Esophagus muscularis mucosa (tissue), 4 donors: ENCODE measurements at places on chromosomes 2 and 18. TPM values are rescaled to one million over a fixed set of nuclear protein-coding genes. Genes with fewer than 3 reads are reported as not detected.
A peak's percentile ranks its signal among the peaks of the same experiment; 100 is the strongest.

DNA sequence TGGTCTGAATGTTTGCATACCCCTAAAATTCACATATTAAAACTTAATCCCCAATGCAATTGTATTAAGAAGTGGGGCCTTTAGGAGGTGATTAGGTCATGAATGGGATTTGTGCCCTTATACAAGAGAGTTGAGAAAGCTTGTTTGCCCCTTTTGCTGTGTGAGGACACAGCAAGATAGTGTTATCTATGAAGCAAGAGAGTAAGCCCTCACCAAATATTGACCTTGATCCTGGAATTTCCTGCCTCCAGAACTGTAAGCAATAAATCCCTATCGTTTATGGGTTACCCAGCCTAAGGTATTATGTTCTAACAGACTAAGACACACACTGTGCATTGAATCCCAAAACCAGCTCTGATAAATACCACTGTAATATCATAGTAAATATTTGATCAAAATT, 32.2 kb downstream of the NR4A2 start:
- no peaks in the 10 kb centered on the region for H3K4me1 ChIP-seq
- no peaks in the 10 kb centered on the region for H3K36me3 ChIP-seq
- H3K27me3 ChIP-seq: no peaks in the 10 kb centered on the region
- no peak for DNase-seq
- no peak overlapping the region for H3K27ac ChIP-seq

GRCh38 chr2:7661502-7661901, 744.3 kb downstream of the RNF144A start:
- no peaks in the 10 kb centered on the region for H3K36me3 ChIP-seq
- no peaks in the 10 kb centered on the region for H3K27me3 ChIP-seq
- no peaks in the 10 kb centered on the region for H3K4me1 ChIP-seq
- no peak overlapping the region for H3K27ac ChIP-seq
- no peak for DNase-seq
- H3K4me3 ChIP-seq: no peak overlapping the region

- H3K27ac ChIP-seq: no peak overlapping the region
- H3K4me3 ChIP-seq: no peak overlapping the region
- no peaks in the 10 kb centered on the region for H3K27me3 ChIP-seq
- no peak for DNase-seq
- H3K4me1 ChIP-seq: no peaks in the 10 kb centered on the region
Observed at GRCh38 chr2:23813438-23813837, 113.5 kb downstream of the ATAD2B start.

DNA sequence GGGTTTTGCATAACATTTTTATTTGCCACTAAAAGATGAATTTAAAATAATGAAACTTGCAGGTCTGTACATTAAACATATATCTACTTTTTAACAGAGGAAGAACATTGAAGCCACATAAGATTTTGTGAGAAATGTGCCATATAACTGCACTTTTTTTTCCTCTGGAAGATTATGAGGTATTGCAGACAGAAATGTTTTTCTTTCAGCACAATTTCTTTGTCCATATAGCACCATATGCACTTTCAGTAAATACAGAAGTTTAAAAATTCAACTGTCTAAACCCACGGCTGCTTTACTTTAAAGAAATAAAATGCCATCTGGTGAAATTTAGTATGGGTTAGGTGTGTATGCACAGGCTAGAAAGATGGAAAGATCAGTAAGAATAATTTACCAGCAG, 470 bp upstream of the FAP start:
- H3K27me3 ChIP-seq: no peaks in the 10 kb centered on the region
- no peaks in the 10 kb centered on the region for H3K36me3 ChIP-seq
- H3K4me3 ChIP-seq: peak overlapping the region; percentile 34
- H3K27ac ChIP-seq: peak overlapping the region; percentile 78
- no peak for DNase-seq

DNA sequence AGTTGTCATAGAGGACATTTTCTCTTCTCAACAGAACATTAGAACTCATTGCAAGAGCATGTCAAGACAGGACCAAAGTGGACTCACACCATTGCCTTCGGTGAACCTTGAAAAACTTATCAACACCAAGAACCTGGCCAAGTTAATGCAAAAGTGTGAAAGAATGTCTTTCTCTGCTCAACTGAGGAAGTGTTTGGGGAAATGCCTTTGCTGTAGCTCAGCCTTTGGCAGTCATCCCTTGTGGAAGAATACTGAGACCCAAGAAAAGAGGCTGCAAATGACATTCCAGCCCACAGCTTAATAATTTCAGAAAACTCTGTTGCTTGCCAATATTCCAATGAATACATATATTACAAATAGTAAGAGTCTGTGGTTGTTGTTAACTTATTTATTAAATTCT, 728.8 kb upstream of the PIK3C3 start:
- H3K27me3 ChIP-seq: no peaks in the 10 kb centered on the region
- no peak for DNase-seq
- H3K36me3 ChIP-seq: no peaks in the 10 kb centered on the region
- H3K4me3 ChIP-seq: no peak overlapping the region
- no peaks in the 10 kb centered on the region for H3K4me1 ChIP-seq
- no peak overlapping the region for H3K27ac ChIP-seq

DNA sequence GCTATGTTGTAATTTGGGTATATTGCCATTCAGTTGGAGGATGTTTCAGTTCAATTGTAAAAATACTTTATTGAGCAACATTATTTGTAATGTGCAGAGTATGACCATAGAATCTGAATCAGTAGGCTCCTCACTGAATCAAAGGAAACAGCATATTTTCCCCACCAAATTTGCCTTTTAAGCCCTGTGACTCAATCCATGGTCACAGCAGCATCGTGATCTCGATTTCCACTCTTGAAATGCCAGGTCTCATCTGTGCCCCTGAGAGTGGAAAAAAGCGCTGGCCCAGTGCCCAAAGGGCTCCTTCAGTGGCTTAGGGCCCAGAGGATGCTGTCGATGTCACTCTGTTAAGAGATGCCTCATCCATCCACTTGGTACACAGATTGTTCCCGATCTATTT, 57.5 kb downstream of the FHOD3 start:
- H3K36me3 ChIP-seq: peaks cover 5% of the 10 kb centered on the region
- DNase-seq: peak; percentile 66
- H3K27ac ChIP-seq: no peak overlapping the region

DNA sequence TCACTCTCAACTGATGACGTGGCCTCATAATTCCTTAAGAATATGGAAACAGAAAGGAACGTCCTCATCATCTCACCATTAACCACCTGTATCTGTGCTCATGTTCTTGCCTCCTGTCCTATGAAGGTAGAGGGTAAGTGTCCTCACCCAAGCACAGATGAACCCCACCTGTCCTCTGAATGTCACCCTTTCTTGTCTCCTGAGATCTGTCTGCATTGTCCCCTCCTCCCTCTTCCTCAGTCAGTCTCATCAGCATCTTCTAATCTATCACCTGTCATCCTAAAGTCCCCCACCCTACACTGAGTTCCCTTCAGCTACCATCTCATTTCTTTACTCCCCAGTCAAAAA, 39.4 kb upstream of the LPIN2 start:
- no peak overlapping the region for H3K4me3 ChIP-seq
- no peak for DNase-seq
- no peak overlapping the region for H3K27ac ChIP-seq
- H3K4me1 ChIP-seq: no peaks in the 10 kb centered on the region

- no peaks in the 10 kb centered on the region for H3K4me1 ChIP-seq
- no peak for DNase-seq
- H3K36me3 ChIP-seq: no peaks in the 10 kb centered on the region
- H3K4me3 ChIP-seq: no peak overlapping the region
- H3K27ac ChIP-seq: no peak overlapping the region
- H3K27me3 ChIP-seq: no peaks in the 10 kb centered on the region
Observed at GRCh38 chr2:67571785-67572718, 174.9 kb downstream of the ETAA1 start.

DNA sequence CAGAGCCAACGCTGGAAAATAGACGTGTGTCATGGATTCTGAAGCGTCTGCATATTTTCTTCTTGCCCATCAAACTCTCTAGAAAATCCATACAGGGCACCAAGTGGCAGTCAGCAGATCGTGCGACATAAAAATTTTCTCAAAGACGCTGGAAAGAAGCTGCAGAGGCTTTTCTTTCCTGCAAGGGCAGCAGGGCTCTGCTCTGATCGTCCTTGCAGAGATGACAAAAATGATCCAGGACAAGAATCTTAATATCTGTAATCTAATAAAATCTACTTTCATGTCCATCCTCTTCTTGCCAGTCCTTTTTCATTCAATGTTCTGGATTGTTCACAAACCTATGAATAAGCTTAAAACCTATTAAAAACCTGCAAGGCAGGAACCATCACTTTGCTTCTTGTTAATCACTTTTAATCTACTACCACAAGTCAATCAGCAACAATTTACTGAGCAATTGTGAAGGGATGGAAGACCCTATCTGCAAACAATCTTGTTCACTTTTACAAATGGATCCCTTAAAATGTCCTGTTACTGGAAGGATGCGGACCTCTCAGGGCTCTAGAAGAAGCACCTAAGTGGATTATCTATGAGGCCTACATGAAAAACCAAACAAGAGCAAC, 93.6 kb downstream of the MREG start:
- no peak for DNase-seq
- peaks cover 28% of the 10 kb centered on the region for H3K4me1 ChIP-seq
- no peaks in the 10 kb centered on the region for H3K27me3 ChIP-seq
- H3K27ac ChIP-seq: peak overlapping the region; percentile 56
- no peaks in the 10 kb centered on the region for H3K36me3 ChIP-seq

DNA sequence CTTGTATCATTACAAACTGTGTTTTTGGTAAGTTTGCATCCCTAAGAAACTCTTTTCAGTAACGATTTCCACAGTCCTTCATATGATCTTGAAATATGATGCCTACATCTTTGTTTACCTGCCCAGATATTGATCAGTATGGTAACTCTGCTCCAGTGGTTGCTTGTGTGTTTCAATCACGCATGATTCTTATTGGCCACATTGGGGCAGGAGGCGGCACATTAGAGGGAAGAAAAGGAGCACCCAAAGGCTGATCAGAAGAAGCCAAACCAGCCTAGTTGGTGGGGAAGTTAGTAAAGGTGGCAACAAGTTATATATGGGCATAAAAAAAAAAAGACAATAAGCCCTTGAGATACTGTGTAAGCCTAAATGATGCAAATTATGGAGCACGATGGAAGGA, 158.9 kb downstream of the RHBDD1 start:
- no peaks in the 10 kb centered on the region for H3K27me3 ChIP-seq
- peaks cover 29% of the 10 kb centered on the region for H3K36me3 ChIP-seq
- H3K27ac ChIP-seq: no peak overlapping the region
- DNase-seq: no peak

GRCh38 chr18:44700652-44701051, 20.0 kb downstream of the SETBP1 start:
- H3K4me1 ChIP-seq: peaks cover 90% of the 10 kb centered on the region
- no peaks in the 10 kb centered on the region for H3K36me3 ChIP-seq
- no peak for DNase-seq
- peak overlapping the region; percentile 77 for H3K27ac ChIP-seq
- H3K27me3 ChIP-seq: no peaks in the 10 kb centered on the region
- H3K4me3 ChIP-seq: no peak overlapping the region

- H3K4me1 ChIP-seq: peaks cover 7% of the 10 kb centered on the region
- H3K27me3 ChIP-seq: no peaks in the 10 kb centered on the region
- DNase-seq: no peak
Observed at GRCh38 chr2:223643309-223643708, 41.1 kb upstream of the SCG2 start.

DNA sequence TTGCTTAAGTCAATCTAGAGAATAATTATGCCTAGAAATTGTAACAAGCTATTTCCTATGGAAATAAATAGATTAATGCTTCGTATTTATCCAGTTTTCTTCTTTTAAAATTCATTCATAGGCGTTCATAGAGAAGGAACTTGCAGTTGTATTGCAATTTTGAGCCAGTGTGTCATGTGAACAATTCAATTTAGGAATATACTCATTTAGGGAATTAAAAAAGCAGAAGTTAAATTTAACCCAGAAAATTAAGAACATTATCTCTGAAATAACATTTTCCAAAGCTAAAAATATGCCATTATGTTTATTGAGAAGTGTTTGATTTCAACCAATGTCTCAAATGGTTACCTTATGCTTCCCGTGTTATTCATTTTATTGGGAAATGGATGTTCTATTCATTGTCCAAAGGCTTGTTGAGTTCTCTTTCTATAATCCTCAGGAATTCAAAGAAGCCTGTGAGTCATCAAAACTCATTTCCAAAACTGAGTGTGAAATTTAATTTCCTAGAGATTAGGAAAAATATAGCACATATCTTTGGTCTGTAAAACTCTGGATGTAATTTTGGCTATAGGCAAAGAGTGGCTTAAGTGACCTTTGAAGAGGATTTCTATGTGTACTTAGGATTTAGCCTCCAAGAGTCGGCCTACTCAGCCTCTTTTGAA, 99.7 kb downstream of the SLC8A1 start:
- H3K36me3 ChIP-seq: no peaks in the 10 kb centered on the region
- H3K4me1 ChIP-seq: peaks cover 44% of the 10 kb centered on the region
- H3K4me3 ChIP-seq: no peak overlapping the region
- DNase-seq: no peak
- peak overlapping the region; percentile 78 for H3K27ac ChIP-seq

The IL1A gene
- not detected for total RNA-seq

The VIT gene
- 25.7 TPM for total RNA-seq

The SOWAHC gene
- total RNA-seq: 24.1 TPM

The AMER3 gene
- 0.06 TPM for total RNA-seq

The NTSR2 gene
- not detected for total RNA-seq
